ENCODE measurements at places on chromosomes 3 and 15.

GRCh38 chr15:41583795-41584194 lies 24.8 kb downstream of the TYRO3 start:
- no peak for DNase-seq

GRCh38 chr3:58411851-58412830 lies 21.5 kb downstream of the PDHB start:
- no peak for DNase-seq

DNA sequence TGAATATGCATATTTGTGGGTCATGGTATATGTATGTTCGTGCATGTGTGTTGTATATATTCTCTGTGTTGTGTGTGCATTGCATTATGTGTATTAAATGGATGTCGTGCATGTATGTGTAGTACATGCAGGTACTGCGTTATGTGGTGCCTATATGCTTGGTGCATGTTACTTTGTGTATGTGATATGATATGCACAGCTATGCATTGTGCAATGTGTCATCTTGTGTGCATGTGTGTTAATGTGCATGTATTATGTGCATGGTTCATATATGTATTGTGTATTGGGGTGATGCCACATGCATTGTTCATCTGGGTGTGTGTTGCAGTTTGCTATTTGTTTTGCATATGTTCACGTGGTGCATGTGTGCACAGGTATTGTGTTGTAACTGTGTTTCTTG lies 2.9 kb downstream of the GALNT15 start:
- DNase-seq, result no peak

- no peak for DNase-seq
These were observed 68.8 kb downstream of the PLOD2 start for GRCh38 chr3:146092230-146092629.

DNA sequence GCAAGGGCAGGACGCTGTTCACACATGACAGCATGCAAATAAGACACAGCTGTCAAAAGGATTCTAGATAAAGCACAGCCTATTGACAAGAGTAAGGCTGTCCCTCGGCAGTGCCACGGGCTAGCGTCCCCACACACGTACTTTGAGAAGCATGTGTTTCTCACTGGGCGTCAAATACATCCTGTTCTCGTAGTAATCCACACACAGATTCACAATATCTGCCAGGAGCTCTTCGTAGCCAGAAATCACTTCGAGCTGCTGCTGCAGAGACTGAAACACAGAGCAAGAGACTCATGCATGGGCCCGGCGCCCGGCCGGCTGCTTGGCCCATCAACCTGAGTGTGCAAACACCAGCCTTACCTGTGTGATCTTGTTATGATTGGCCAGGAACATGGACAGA lies 41.1 kb downstream of the CYFIP1 start:
- no peak for DNase-seq

DNA sequence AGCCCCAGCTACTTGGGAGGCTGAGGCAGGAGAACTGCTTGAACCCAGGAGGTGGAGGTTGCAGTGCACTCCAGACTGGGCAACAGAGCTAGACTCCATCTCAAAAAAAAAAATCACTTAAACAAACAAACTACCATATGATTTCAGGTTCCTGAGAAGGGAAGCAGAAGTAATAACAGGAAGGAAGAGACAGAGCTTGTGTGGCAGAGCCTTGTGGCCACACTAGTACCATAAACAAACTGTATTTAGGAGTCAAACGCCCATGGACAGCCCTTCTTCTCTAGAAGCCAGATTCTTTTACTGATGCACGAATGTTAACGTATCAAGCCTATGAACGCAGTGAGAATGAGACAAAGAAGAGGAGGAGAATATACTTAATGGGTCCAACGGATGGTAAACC lies 12.0 kb downstream of the MTMR10 start:
- DNase-seq, result no peak

DNA sequence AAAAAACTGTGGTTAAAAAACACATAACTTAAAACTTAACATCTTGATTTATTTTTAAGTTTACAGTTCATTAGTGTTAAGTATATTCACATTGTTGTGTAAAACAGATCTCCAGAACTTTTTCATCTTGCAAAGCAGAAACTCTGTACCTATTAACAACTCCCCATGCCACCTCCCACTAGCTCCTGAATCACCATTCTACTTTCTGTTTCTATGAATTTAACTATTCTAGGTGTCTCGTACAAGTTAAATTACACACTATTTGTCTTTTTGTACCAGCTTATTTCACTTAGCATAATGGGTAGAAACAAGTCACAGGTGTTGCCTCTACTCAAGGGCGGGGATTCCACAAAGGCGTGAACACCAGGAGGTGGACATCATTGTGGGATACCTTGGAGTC lies 43.2 kb downstream of the CRTC3 start:
- no peak for DNase-seq

DNA sequence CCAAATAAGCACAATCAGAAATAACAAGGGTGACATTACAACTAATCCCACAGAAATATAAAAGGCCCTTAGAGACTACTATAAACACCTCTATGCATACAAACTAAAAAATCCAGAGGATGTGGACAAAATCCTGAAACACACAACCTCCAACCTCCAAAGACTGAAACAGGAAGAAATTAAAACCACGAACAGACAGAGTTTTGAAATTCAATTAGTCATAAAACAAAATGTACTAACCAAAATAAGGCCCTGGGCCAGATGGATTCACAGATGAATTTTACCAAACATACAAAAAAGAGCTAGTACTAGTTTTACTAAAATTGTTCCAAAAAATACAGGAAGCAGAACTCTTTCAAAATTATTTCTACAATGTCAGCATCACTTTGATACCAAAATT lies 1043.6 kb downstream of the DIPK2A start:
- no peak for DNase-seq

GRCh38 chr3:40770061-40770460 lies 245.3 kb downstream of the ZNF621 start:
- no peak for DNase-seq

DNA sequence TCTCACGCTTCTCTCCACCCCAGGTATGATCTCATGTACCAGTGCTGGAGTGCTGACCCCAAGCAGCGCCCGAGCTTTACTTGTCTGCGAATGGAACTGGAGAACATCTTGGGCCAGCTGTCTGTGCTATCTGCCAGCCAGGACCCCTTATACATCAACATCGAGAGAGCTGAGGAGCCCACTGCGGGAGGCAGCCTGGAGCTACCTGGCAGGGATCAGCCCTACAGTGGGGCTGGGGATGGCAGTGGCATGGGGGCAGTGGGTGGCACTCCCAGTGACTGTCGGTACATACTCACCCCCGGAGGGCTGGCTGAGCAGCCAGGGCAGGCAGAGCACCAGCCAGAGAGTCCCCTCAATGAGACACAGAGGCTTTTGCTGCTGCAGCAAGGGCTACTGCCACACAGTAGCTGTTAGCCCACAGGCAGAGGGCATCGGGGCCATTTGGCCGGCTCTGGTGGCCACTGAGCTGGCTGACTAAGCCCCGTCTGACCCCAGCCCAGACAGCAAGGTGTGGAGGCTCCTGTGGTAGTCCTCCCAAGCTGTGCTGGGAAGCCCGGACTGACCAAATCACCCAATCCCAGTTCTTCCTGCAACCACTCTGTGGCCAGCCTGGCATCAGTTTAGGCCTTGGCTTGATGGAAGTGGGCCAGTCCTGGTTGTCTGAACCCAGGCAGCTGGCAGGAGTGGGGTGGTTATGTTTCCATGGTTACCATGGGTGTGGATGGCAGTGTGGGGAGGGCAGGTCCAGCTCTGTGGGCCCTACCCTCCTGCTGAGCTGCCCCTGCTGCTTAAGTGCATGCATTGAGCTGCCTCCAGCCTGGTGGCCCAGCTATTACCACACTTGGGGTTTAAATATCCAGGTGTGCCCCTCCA lies 19.1 kb downstream of the TYRO3 start:
- no peak for DNase-seq

GRCh38 chr3:184842433-184842832 lies 30.5 kb downstream of the VPS8 start:
- no peak for DNase-seq
